Activated naive CD4-positive, alpha-beta T cell treated with anti-CD3 and anti-CD28 coated beads, Interleukin-2, amount 10 ng/mL, durations not matched to agents 7 days and 5 days (primary cell): ENCODE measurements at places on chromosomes 2 and 18.

GRCh38 chr2:46818819-46819218 lies 96.8 kb downstream of the MCFD2 start:
- H3K36me3 ChIP-seq, result no peaks in the 10 kb centered on the region
- no peak overlapping the region for H3K4me3 ChIP-seq
- no peak overlapping the region for H3K27ac ChIP-seq
- no peaks in the 10 kb centered on the region for H3K4me1 ChIP-seq

DNA sequence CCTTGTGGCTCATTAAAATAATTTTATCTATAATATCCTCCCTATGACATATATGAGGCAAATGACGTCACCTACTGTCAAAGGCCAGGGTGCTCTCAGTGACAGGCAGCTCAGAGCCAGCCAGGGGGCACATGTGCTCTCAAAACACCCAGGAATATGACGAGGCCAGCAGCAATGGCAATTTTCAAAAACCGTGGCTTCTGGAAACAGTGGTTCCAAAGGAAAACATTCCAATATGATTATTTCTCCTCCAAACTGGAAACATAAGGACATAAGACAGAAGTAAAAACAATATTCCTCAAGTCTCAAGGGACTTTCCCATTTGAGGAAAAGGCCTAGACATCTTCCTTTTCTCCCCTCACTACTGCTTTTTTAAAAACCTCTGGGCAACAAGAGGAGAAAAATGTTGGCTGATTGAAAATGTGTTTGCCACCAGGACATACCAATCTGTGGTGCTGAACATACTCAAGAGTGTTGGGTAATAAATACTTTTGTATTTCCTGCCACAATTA lies 40.8 kb downstream of the RNF152 start:
- H3K36me3 ChIP-seq, result no peaks in the 10 kb centered on the region
- peaks cover 16% of the 10 kb centered on the region for H3K27me3 ChIP-seq
- H3K4me3 ChIP-seq, result no peak overlapping the region
- no peak for DNase-seq

- no peaks in the 10 kb centered on the region for H3K36me3 ChIP-seq
- H3K27ac ChIP-seq, result no peak overlapping the region
- no peaks in the 10 kb centered on the region for H3K27me3 ChIP-seq
- no peak overlapping the region for H3K4me3 ChIP-seq
- no peak for DNase-seq
- H3K4me1 ChIP-seq, result peaks cover under 1% of the 10 kb centered on the region
Measured at GRCh38 chr2:195603998-195604397, 53.0 kb upstream of the SLC39A10 start.

- peaks cover 30% of the 10 kb centered on the region for H3K4me1 ChIP-seq
- peaks cover 10% of the 10 kb centered on the region for H3K27me3 ChIP-seq
- H3K4me3 ChIP-seq, result no peak overlapping the region
- H3K27ac ChIP-seq, result no peak overlapping the region
- no peak for DNase-seq
Measured at GRCh38 chr2:238290715-238291549, 2.5 kb upstream of the PER2 start.

DNA sequence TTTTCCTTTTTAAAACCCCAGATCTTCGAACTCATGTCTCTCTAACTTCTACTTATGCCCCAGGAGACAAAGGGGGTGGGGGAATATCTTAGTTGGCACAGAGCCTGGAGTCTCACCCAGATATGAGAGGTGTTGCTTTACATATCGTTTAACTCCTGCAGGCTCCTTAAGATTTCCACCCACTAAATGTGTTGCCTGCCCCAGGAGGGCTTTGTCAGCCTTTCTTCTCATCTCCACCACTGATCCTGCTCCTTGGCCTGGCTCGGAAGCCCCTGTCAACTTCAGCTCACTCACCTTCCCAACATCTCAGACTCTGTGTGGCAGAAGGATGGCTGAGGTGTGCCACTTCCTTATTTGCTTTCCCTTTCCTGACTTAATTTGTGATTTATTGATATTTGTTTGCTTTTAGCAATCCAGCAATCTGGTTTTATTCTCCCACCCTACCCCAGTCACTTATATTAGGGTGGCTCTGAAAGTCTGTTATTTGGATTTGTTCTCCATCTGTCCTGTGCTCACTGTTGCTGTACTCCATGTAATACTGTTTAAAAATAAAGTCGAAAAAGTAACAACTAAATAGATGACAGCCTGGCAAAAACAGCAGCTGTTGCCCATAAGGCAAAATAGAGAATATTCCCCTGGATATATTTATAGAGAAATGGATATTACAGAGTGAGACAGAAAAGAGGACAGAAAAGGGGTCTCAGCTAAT lies 200.6 kb downstream of the ZBTB7C start:
- peaks cover 47% of the 10 kb centered on the region for H3K27me3 ChIP-seq
- no peak overlapping the region for H3K4me3 ChIP-seq
- H3K4me1 ChIP-seq, result no peaks in the 10 kb centered on the region
- H3K27ac ChIP-seq, result no peak overlapping the region
- no peaks in the 10 kb centered on the region for H3K36me3 ChIP-seq

- H3K27ac ChIP-seq, result no peak overlapping the region
- no peak overlapping the region for H3K4me3 ChIP-seq
- H3K4me1 ChIP-seq, result peaks cover 28% of the 10 kb centered on the region
- H3K27me3 ChIP-seq, result no peaks in the 10 kb centered on the region
- peaks cover 62% of the 10 kb centered on the region for H3K36me3 ChIP-seq
Measured at GRCh38 chr2:172470958-172471922, 43.9 kb downstream of the ITGA6 start.

GRCh38 chr18:64717026-64717425 lies 568.1 kb upstream of the LINC00305 start:
- H3K36me3 ChIP-seq, result no peaks in the 10 kb centered on the region
- H3K4me1 ChIP-seq, result no peaks in the 10 kb centered on the region
- H3K27ac ChIP-seq, result no peak overlapping the region
- no peak overlapping the region for H3K4me3 ChIP-seq
- no peak for DNase-seq

- peaks cover 25% of the 10 kb centered on the region for H3K4me1 ChIP-seq
- no peak overlapping the region for H3K27ac ChIP-seq
- H3K27me3 ChIP-seq, result peaks cover 22% of the 10 kb centered on the region
- no peak for DNase-seq
- no peak overlapping the region for H3K4me3 ChIP-seq
- peaks cover 2% of the 10 kb centered on the region for H3K36me3 ChIP-seq
Measured at GRCh38 chr2:68693951-68694350, 40.7 kb upstream of the ARHGAP25 start.

- H3K36me3 ChIP-seq, result no peaks in the 10 kb centered on the region
- no peak overlapping the region for H3K27ac ChIP-seq
- peaks cover 4% of the 10 kb centered on the region for H3K27me3 ChIP-seq
- no peak for DNase-seq
Measured at GRCh38 chr2:144475044-144475443, 44.9 kb downstream of the ZEB2 start.
